ENCODE measurements at places on chromosomes 1 and 21. TPM values are rescaled to one million over a fixed set of nuclear protein-coding genes. Genes with fewer than 3 reads are reported as not detected.

Gene SZRD1
- polyA plus RNA-seq = 58.5 TPM

Gene LRRC38
- not detected for polyA plus RNA-seq

DNA sequence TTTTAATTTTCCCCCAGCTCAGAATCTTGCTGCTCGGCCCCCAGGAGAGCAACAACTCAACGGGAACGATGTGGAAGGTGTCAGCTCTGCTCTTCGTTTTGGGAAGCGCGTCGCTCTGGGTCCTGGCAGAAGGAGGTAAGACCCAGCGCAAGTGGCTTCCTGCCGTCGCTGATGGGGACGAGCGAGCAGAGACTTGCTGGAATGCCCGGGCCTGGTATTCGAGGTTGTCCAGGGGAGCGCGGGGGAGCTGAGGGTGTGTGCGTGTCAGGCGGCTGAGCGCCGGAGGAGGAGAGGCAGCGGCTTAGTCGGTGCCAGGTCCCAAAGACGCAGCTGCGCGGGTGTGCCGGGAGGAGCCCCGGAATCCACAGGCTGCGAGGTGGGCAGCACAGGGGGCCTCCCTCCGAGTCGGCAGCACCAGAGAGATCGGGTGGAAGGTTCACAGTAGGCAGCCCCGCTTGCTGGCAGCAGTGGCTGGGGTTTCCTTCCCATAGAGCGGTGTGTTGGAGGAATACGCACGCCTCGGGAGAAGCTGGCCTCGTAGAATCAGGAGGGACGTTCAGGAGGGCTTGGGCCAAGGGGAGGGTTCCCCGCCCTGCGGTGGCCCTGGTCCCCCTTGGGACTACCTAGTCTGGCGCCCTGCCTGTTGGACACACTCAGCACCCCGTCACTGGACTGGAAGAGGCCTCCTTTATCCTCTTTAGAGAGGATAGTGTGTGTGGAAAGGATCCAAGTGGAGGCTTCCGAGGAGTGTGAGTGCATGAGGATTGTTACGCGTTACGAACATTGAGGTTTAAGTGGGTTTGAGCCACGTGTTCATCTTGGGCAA, 547 bp downstream of the PDPN start:
- peak; percentile 72 for DNase-seq

DNA sequence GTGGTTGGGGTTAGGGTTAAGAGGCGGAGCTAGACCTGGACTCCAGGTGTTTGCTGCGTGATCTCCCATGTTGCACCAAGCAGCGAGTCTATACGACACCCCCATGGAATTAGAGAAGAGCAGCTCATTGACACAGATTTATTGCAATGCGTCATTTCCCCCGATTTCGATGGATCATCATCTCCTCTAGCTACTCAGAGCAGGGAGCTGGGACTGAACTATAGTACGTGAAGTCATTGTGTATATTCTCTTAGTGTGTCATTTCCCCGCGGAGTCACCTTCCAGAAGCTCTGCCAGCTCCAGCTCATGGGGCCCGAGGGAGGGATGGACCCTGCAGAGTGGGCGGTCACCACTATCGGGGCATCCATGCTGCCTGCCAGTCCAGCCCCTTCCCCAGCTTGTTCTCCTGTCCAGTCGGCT, 7.5 kb upstream of the C2CD2 start:
- DNase-seq = no peak

DNA sequence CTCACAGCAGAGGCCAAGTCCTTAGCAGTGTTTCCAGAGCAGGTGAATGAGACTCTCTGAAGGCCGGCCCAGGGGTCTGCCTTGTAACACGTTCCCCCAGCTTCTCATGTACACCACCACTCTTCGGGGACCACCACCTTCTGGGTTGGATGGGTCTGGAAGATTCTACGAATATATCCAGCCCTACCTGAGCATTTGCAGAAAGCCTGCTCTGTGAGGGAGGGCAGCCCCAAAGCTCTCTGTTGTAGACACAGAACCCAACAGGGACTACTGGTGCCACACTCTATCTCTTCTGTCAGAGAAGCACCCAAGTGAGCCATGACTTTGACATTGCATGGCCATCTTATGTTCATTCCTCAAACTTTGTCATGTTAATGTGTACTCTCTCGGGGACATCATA, 61.8 kb downstream of the CD247 start:
- no peak for DNase-seq
